ENCODE measurements at places on chromosomes 5 and 9.
A peak's percentile ranks its signal among the peaks of the same experiment; 100 is the strongest.

DNA sequence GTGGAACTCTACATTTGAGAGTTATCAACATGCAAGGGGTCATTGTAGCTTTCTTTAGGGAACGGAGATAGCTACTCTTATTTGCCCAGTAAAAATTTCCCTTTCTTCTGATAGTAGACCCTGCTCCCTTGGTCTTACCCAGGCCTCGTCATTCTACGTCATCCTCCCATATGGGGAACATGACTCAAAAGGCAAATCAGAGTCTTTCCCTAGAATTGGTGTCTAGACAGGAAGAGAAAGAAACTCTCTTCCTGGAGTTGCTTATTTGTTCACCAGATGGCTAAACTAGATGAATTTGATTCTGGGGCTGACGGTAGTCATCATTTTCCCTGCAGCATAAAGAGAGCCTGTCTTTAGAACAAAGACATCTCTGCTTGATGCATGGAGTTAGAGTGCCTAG lies 12.2 kb upstream of the SLC38A9 start:
- DNase-seq, result no peak

- DNase-seq, result no peak
These were observed 9.6 kb upstream of the TOR4A start for GRCh38 chr9:137267933-137268355.

DNA sequence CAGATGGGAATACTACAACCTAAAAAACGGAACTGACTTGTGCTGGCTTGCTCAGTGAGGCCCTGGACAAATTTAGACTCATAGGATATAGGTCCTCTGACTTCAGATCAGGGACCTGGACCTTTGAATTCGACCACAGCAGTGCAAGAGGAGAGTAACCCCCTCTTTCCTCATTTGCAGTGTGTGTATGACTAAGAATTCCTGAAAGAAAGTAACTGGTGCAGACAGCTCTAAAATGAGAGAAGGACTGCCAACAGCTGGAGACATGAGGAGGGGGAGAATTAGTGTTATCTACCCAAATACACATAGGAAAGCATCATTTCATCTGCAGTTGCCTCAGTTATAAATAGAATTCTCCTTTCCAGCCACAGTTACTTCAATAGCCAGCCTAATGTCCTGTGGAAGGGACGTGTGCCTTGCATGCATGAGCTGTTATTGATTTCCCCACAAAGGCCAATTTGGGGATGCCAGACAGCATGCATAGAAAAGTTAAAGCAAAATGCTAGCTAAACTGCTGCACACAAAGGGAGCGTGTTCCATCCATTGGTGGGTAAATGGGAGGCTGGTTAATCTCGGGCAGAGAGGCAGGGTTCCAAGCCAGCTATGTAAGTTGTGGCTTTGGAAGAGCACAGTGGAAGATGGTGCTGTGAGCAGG lies 442.7 kb downstream of the CDK5RAP2 start:
- DNase-seq, result no peak

DNA sequence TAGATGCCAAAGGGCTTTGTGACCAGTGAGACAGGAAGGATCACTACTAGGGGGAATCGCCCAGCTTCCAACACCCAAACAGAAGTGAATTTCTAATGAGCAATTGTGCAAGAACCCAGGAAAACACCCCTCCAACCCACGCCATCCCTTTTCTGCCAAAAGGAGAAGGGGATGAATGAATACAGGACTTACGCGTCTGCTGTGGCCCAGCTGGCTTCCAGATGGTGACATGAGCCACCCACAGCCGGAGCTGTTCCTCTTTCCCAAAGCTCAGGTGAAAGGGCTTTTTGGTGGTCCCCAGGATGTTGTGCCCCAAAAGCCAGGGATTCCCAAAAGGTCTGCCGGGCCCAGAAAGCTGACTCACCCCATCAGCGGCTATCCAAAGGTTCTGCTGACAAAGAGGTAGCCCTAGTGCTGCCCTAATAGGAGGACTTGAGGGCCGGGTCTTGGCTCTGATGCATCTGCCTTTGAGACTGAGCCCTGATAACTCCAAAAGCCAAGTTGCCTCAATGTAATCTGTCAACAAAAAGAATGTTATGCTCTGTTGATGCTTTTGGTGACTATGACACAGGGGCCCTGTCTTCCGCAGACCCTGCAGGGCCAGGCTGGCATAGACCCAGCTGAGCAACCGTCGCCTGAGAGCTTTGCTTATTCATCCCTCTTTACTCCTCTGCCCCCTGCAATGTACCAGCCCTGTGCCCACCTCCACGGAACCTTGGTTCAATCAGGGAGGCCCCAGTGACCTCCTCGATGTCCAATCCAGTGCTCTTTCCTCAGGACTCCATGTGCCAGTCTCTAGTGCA lies 14.5 kb downstream of the GSN start:
- DNase-seq, result peak; percentile 27

DNA sequence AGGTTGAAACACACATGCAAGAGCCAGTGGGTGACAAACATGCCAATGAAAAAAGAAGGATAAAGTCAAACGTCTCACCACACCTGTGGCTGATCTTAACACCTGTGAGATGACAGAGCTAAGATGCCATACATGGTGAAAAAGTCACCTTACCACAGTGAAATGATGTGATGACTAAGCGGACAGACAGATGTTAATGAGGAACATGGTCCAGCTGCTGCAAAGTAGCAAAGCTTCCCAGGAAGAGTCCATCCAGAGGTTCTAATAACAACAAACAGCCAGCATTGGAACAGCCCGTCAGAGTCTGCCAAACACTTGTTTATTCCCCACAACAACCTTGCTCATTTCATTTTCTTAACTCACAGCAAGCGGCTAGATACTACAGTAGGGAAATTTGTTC lies 1.9 kb downstream of the KIAA1191 start:
- DNase-seq, result no peak

DNA sequence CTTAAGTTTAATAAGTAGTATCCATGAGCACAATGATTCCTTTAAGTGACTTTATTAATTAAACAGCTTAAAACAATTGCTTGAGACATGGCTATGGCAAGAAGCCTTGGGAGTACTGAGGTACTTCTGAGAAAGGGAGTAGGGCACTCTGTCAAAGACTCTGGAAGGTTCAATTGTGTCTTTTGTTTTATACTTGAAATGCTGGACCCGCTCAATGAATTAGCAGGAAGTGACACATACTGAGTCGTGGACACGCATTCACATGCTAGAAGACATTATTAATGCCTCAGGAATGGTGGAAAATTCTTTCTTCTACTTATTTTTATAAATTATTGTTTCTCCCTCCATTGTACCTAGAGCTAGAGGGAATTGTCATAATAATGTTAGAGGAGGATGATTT lies 347.3 kb upstream of the ZNF608 start:
- DNase-seq, result no peak

- DNase-seq, result no peak
These were observed 217.6 kb downstream of the NPR3 start for GRCh38 chr5:32928761-32929160.

DNA sequence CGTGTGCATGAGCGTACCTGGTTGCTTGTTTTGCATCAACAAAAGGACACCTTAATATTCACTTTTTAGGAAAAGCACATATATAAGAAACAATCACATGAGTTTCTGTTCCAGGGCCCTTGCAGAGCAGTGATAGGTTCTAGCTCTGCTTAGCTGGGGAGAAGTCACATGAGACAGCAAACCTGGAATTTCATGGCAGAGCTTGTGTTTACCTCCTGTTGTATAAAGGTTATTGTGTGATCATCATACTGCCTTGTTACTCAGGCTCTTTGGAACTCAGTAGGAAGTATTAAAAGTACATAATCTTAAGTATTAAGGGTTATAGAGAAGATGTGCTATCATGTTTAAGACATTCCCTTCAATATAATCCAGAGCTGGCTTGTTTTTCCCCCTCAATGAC lies 18.0 kb upstream of the VLDLR start:
- no peak for DNase-seq

GRCh38 chr5:74421377-74421776 lies 219.2 kb downstream of the ENC1 start:
- DNase-seq, result no peak

- DNase-seq, result no peak
These were observed 72.3 kb upstream of the STARD4 start for GRCh38 chr5:111584651-111585050.

- no peak for DNase-seq
These were observed 69.0 kb downstream of the DAB2IP start for GRCh38 chr9:121720311-121721057.

DNA sequence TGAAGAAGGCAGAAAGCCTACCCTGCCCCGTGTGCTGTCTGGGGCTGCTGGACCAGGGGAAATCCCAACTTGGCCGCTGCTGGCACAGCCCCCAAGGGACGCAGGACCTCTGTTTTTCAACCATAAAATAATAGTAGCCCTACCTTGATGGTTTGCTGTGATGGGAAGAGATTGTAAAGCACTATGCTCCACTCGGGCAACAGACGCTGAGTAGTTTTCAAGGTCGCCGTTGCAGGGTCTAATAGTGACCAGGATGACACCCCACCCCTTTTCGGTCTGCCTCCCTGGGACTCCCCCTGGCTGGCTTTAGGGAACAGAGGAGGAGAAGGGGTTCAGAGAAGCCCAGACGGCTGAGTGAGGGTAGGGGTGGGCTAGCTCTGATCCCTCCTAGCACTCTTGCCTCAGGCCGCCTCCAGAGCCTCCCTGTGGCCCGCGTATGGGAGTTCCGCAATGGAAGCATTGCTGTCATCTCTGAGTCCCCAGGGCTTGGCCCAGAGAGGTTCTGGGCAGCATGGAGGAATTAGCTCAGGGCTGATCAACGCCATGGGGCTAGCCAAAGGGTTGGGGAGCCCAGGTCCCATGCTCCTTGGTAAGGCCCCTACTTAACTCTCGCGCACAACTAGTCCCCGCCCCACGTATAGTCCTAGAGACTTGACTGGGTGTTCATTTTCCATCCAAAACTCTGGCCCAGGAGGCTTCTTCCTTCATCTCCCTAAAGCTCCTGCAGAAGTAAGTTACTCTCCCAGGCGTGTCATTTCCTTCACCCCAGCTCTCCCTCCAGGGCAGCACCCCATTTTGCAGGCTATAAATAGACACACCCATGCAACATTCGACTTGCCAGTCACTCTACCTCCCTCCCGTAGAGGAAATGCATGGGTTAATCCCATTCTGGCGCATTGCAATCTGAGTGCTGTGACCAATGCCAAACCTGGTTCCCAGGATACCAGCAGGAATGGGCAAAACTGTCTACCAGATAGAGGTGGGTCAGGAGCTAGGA lies 1.1 kb upstream of the IRF1 start:
- peak; percentile 20 for DNase-seq

Measured in hematopoietic multipotent progenitor cell treated with erythropoietin and hydrocortisone succinate and interleukin-3 and kit ligand, for 8 days (in vitro differentiated cells).